ENCODE measurements at places on chromosomes 1 and 21.

DNA sequence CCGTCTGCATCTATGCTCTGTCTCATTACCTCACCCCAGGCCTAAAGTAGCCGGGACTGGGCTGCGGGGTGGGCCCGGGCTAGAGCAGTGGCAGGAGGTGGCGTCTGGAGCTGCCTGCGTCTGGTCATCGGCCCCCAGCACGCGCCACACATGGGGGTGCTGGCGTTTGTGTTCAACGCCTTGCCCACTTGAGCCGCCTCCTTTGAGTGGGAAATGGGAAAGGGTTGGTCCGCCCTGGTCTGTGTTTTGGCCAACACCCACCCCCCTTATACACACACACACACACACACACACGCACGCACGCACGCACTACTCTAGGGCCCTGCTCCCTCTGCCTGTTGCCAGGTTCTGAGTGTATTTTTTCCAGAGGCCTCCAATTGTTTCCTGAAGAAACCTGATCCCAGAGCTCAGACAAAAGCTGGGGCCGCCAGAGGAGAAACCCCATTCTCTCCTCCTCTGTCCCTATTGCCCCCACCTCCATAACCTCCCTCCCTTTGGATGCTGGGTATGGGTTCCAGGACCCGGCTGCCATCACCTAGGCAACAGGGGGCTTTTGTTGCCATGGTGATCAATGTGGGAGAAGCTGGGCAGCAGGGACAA is 10.1 kb downstream of the VANGL2 start:
- no peak for DNase-seq

- DNase-seq, result no peak
Observed at GRCh38 chr1:110597966-110598365, 8.2 kb downstream of the KCNA2 start.

GRCh38 chr21:45573452-45574035 is 31.3 kb upstream of the SLC19A1 start:
- no peak for DNase-seq

GRCh38 chr1:115677182-115677555 is 35.4 kb downstream of the VANGL1 start:
- no peak for DNase-seq

DNA sequence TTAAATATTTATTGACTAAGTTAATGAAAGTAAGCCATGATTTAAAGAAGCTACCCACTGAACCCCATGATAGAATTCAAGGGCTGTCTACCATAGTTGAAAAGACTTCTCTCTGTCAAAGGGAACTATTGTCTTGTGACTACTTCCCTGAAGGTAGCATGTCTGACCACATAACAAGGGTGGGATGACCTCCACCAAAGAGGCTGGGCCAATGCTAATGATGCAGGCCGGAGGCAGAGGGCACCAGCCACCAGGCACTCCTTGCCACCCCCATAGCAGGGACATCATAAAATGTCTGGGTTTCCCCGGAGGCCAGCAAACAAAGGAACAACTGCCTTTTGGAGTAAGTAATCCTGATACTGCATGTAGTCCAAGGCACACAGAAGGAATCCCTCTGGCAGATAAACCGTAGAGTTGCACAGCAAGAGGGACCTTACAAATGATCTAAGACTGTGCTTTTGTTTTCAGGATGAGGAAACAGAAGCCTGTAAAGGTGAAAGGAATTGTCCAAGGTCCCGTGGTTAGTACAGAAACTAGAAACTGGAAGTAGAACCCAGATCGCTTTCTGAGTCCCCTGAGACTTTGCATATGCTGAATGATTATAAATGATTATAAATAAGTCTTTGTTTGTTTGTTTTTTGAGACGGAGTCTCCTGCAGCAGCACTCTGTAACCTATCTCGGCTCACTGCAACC is 33.5 kb upstream of the ITPKB start:
- no peak for DNase-seq

DNA sequence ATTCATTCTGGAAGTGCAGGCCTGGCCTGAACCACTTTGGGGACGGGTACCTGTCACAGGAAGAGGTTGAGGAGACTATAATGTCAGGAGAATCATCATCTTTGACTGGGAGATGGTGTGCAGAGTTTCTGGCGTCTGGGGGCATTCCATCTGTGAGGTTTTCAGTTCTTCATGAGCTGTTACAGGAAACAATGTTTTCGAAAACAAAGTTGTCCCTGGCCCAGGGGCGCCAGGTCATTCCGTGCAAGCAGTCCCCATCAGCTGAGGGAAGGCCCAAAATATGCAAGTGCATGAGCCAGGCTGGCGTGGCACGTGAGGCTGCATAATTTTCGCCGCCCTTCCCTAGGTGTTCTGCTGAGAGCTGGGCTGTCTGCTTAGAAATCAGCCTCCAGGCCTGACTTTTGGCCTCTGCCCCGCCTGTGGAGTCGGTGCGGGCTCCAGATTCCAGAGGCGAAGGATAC is 68.4 kb upstream of the ATP5PO start:
- no peak for DNase-seq

DNA sequence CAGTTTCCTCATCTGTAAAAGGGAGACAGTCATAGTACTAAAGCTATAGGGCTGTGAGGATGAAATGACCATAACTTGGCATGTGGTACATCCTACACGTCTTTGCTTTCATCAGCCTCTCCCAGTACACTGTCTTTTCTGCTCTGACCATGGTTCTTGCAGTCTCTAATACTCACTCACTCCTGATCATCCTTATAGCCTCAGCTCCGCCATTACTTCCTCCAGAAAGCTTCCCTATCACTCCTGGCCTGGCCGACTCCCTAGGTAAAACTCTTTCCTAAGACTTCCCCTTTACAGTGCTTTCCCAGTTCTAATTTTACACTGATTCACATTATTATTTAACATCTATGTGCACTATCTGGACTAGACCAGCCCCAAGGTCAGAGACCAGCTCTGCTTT is 5.0 kb upstream of the MRPL24 start:
- no peak for DNase-seq

DNA sequence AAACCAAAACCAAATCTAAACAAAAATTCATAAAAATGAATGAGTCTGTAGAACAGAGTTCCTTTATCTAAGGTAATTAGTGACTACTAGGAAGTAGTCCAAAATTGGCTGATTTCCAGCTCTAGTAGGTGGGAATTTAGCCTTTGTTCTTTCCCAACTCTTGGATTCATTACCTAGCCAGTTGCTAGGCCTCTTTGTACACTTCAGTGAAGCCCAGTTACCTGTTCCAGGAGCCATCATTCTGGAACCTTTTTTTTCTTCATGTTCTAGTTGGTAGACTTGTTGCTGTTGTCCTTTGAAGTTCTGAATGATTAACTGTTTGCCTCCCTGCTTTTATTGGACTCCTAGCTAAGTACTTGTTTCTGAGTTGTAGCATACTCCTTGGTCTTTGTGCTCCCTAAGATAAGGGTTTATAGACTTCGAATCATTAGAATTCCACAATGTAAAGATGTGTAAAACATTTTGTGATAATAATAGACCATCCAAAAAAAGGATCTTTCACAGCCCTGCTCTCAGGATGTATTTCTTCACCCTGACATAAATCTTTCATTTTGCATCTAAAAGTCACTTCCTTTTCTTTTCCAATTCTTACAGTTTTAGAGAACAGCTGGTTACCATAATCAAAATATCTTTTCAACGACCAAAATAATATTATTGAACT is 9.8 kb downstream of the PLA2G4A start:
- no peak for DNase-seq
